ENCODE measurements at places on chromosomes 13 and 19. TPM values are rescaled to one million over a fixed set of nuclear protein-coding genes. Genes with fewer than 3 reads are reported as not detected.

DNA sequence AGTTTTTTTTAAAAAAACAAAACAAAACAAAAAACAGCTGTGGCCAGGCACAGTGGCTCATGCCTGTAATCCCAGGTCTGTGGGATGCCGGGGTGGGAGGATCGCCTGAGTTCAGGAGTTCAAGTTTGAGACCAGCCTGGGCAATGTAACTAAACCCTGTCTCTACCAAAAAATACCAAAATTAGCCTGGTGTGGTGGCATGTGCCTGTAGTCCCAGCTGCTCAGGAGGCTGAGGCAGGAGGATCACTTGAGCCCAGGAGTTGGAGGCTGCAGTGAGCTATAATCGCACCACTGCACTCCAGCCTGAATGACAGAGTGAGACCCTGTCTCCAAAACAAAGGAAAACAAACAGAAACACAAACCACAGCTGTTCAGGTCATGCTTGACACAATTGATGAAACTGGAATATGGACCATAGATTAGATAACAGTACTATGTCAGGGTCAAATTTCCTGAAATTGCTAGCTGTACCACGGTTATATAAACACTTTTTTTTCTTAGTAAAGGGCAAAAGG lies 6.9 kb upstream of the ANGPTL4 start:
- peak; percentile 9 for DNase-seq

TEX29 gene
- 0.38 TPM for polyA plus RNA-seq

GRCh38 chr13:73832128-73832588 lies 302.0 kb downstream of the KLF12 start:
- DNase-seq: no peak

KIRREL2 gene
- polyA plus RNA-seq: not detected

GRCh38 chr13:64534302-64534701 lies 2695.8 kb downstream of the PCDH9 start:
- no peak for DNase-seq

ZNF135 gene
- 0.90 TPM for polyA plus RNA-seq

CILP2 gene
- polyA plus RNA-seq: not detected

- no peak for DNase-seq
Observed at GRCh38 chr19:55075371-55075998, at the start of gene EPS8L1. Gene EPS8L1, plus strand, starts transcription at chr19:55075869. Its CDS starts 576 bp downstream, at chr19:55076445.

DNA sequence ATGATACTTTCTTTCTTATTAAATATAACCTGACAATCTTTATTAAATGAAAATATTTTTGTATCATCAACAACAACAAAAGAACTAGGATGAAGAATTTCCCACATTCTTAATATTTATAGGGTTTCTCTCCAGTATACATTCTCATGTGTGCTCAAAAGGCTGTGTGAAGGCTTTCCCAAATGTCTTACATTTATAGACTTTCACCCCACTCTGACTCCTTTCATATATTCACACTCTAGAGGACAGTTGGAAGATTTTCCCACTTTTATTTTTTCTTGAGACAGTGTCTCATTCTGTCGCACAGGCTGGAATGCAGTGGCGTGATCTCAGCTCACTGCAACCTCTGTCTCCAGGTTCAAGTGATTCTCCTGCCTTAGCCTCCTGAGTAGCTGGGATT lies 22.4 kb downstream of the ZNF14 start:
- no peak for DNase-seq

CYP4F2 gene
- not detected for polyA plus RNA-seq

PRX gene
- polyA plus RNA-seq: 2.1 TPM

GRCh38 chr19:11496391-11497163 lies 9.1 kb downstream of the ZNF653 start:
- DNase-seq: peak; percentile 70

GRCh38 chr19:47075941-47076340 lies 27.5 kb upstream of the TMEM160 start:
- DNase-seq: no peak

DNA sequence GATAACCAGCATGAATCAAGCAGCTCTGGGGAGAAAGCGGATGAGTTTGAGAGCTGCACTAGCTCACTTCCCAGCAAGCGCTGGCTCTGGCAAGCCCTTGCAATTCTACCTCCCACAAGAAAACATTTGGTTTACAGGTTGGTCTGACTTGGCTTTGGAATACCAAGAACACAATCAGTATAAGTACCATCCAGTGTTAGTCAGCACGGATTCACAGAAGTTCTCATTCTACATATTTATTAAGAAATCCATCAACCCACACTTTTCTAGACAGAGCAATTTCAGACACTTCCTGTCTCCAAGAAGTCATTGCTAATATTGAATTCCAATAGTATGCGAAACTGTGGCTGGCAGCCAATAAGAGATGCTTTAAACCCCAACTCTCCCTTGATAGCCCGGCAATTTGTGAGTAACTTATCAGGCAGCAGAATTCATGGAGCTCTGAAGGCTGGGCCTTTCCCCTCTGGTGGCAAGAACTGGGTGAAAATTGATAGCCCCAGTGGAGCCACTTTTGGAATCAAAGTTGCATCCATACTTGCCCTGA lies 59.4 kb upstream of the WASF3 start:
- no peak for DNase-seq

DNA sequence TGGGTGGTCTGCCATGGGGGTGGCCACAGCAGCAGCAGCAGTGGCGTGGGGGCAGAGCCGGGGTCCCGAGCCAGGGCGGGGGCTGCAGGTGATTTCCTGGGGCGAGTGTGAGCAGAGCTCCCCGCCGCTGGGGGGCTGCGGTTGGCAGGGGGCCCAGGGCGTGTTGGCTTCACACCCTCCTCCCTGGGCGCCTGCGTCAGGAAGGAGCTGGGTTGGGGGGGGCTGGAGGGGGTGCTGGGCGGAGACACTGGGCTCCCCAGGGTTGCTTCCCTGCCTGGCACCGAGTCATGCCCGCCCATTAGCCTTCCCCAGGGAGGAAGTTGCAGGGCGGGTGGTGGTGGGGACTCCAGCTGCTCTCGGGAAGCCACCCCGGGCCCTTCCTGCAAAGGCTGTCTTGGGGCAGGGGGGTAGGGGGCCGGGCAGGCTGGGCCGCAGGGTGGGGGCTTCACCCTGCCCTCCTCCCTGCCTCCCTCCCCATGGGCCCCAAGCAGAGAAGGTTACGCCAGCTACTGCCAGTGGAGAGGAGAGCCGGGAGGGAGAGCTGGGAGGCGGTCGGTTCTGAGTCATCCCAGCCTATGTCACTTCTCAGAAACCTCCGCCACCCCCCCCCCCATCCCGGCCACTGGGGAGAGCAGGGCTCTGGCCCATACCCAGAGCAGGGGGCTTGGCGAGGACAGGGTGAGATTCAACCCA lies 4.6 kb downstream of the MIDN start:
- DNase-seq: peak; percentile 91

GRCh38 chr13:20024702-20025101 lies 66.2 kb downstream of the ZMYM2 start:
- DNase-seq: no peak

DNA sequence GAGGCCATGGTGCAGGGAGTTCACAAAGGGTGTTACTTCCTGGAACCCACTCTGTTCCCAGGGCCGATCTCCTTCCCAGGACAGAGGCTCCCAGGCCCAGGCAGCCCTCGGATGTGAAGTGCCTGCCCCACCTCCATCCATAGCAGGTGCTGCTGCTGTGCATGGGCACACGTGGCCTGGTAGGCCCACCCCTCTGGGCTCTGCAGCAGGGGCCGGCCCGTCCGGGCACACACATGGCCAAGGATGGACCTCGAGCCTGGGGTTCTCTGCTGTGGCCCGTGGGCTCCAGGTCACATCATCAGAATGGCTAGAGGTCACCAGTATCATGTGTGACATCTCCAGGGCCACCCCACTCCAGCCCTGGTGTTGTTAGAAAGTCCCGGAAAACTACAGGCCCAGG lies 71.8 kb downstream of the GADD45B start:
- DNase-seq: no peak

TRPM4 gene
- polyA plus RNA-seq: 6.5 TPM

DNA sequence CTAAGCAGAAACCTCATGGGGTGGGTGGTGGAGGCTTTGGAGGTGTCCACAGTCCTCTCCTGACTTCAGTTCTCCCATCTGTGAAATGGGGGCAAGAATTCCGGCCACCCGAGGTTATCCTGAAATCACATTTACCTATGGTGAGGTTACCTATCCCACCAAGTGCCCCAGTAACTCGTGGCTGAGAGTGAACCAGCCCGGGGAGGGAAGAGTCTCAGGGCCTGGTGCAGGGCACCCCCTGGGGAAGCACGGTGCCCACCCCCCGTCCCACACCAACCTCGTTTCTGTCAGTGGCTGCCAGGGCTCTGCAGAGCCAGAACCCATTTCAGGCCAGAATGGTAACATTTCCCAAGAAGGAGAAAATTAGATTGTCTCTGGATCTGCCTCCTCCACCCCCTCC lies 83.7 kb upstream of the VSTM2B start:
- no peak for DNase-seq

DNA sequence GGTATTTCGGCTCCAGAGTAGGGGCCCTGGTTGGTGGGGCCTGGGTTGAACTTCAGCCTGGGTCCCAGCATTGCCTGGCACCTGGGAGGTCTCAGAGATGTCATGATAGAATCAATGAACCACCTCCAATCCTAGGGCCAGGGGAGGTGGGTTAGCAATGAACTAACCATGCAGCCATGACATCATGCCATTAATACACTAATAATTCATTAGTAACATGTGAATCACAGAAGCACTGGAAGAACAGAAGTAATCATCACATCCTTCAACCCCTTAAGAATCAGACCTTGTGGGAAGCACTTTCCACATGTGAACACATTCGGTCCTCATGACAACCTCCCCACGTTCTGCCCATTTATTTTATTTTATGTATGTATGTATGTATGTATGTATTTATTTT lies 6.9 kb downstream of the NOSIP start:
- DNase-seq: no peak

ABHD13 gene
- 5.7 TPM for polyA plus RNA-seq

DNA sequence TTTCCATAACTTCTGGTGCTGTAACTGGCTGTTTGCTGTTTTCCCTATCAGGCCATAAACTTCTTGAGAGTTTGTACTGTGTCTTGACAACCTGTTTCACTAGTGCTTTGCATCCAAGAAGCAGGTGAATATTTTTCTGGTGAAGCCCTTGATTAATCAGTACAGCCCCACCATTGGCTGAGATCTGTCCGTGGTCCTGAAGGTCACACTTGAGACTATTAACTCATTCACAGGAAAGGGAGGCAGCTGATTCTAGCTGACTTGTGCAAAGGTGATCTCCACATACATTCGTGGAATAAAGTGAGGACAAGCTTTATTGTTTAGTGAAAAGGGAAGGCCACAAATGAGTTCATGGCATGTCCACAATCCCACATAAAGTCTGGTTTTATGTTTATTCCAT lies 61.4 kb upstream of the ZNF835 start:
- DNase-seq: no peak

PTH2 gene
- polyA plus RNA-seq: not detected

BRD4 gene
- polyA plus RNA-seq: 107 TPM

ZIC2 gene
- polyA plus RNA-seq: not detected

DNA sequence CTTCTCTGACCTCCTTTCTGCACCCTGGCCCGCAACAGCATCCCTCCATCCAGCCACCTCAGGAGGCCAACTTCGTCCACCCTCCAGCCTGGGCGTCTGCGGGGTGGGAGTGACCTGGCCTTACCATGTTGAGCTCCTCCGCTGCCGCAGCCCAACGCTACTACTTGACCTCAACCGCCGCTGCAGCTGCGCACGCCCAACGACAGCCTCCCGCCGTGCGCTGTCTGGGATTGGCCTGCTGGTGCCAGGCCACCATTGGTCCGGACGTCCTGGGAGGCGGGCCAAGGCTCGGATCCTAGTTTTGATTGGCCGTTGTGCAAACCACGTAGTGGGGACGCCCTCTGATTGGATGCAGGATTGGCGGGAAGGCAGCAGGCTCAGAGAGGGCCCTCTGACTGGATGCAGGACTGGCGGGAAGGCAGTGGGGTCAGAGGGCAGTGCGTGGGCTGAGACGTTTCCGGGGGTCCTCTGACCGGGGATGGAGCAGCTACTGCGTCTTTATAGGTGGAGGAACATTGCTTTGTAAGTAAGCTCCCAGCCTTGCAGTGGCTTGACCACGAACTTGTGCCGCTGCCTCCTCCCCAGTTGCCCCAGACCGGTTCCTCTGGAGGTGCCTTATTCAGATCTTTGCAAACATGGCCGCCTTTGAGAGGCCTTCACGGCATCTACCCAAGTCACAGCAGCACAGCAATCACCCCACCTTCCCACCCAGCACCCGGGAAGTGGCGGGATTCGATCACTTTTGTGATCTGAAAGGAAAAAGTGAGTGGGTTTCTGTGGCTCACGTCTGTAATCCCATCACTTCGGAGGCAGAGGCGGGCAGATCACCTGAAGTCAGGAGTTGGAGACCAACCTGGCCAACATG lies at the start of gene TUBA3C:
TUBA3C (minus strand) TSS at position 204 of the 865 bp plus-strand sequence; CDS start at position 127, 77 bp downstream.
- DNase-seq: no peak

- DNase-seq: no peak
Observed at GRCh38 chr13:93752541-93752940, 525.9 kb downstream of the GPC6 start.

DNA sequence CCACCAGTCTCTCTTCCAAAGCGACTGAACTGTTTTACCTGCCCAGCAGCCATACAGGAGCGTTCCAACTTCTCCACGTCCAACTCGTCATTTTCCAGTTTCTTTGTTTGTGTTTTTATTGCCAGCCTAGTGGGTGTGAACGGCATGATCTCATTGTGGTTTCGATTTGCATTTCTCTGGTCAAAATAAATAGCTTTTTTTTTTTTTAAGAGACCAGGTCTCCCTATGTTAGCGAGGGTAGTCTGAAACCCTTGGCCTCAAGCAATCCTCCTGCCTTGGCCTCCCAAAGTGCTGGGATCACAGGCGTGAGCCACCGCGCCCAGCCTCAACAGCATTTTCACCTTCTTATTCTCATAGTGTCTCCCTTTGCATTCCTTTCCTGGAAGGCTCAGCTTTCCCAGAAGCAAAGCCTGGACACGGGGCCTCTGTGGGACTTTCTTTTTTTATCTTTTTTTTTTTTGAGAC lies 4.2 kb upstream of the JSRP1 start:
- DNase-seq: no peak

DNA sequence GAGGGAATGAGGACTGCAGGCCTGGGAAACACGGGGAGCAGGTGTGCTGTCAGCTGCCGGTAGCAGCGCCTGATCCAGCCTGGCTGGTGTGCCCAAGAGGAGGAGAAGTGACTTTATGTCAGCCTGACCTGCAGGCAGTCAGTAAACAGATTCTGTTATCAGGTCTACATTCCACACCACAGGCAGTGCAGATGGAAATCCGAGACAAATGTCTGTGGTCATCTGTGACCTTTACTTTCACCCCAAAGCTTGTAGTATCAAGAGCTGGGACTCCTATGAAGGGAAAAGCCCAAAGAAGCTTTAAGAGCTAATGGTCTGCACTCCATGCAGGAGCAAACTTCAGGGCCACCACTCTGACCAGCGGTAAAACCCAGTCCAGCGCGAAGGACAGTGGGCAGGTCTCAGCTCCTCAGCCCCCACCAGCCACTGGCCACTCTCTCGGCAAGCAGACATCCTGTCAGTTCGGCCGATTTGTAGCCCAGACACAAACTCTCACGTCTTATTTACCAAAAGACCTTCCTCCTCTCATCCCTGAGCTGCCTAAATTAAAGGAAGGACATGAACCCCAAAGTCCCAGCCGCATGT lies 7.7 kb downstream of the EPS15L1 start:
- peak; percentile 80 for DNase-seq

NKPD1 gene
- 0.18 TPM for polyA plus RNA-seq

DNA sequence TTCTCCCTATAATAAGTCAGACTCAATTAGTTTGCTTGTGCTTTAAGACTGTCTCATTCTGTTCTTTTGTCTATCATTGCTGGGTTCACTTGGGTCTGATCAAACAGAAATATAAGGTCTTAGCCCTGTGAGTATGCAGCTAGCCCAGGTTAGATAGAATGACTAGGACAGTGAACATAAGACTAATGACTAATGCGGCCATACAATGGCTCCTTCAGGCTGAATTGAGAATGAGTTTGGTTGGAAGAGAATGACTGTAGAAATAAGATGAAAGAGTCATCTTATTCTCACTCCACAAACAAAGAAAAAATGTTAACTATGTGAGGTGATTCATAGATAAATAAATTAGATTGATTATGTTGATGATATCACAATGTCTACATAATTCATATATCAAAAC lies 50.1 kb upstream of the OBI1 start:
- no peak for DNase-seq
